T-helper 9 cell (primary cell): ENCODE measurements at places on chromosomes 12 and 14.

GRCh38 chr14:88630565-88630964 is 67.7 kb downstream of the ZC3H14 start:
- DNase-seq, result no peak

DNA sequence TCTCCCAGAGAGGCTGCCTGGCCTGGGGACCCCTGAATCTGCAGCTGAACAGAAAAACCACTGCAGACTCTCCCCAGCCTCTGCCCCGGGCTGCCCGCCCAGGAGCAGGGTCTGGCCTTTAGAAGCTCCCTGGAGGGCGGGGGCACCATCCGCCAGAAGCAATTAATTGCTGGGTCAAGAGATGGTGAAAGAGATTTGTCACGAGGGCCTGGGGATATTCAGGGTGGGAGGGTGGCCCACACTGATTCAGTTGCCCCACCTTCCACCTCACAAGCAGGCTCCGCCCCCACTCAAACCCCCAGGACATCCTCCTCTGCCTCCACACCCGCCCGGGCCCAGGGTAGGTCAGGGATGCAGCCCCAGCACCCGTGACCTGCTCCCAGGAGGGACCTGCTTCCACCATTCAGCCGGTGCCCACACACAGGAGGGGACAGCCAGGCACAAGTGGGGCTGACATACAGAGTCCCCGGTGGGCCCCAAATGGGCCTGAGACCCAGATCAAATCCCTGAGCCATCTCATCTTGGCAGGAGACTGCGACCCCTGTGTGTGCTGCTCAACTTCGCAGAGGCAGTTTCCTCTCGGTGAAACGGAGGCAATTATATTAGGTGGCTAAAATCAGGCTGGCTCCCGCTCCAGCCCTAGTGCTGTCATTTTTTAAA is 23.0 kb downstream of the NCOR2 start:
- no peak for DNase-seq

DNA sequence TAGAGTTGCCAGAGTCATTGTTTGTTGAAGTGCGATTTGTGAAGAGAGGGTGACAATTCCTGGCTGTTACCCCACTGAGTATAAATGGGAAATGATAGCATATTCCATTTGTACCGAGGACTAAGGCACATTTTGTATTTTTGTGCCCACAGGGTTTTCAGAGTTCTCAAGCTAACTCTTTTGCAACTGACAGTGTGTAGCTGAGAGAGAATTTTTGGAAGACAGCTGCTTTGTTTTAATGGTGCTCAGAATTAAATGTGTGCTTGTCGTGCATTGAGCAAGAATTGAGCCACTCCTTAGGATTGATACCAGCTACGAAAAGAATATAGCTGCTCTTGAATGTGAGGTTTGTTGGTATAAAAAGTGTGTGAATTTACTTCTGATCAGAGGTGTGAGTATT is 21.7 kb downstream of the ANKRD13A start:
- no peak for DNase-seq

DNA sequence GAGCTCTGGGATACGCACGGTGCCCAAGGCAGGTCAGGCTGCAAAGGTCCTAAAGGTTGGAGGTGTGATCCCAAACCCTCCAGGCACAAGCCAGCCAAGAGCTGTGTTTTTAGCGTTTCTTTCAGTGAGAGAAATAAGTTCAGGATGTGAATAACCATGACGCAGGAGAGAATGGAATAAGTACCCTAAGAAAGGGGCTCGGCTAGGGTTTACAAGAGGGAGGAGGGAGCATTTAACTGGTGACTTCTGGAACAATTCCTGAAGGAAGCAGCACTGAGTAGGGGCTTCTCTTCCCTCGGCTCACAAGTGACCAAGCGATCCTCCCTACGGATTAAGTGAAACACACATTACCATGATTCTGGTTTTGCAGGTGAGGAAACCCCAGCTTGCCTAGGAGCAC is 29.4 kb downstream of the SSH1 start:
- DNase-seq, result no peak

GRCh38 chr14:29007990-29008389 is 241.4 kb downstream of the FOXG1 start:
- DNase-seq, result no peak

GRCh38 chr14:33742166-33742565 is 208.7 kb downstream of the EGLN3 start:
- DNase-seq, result no peak

DNA sequence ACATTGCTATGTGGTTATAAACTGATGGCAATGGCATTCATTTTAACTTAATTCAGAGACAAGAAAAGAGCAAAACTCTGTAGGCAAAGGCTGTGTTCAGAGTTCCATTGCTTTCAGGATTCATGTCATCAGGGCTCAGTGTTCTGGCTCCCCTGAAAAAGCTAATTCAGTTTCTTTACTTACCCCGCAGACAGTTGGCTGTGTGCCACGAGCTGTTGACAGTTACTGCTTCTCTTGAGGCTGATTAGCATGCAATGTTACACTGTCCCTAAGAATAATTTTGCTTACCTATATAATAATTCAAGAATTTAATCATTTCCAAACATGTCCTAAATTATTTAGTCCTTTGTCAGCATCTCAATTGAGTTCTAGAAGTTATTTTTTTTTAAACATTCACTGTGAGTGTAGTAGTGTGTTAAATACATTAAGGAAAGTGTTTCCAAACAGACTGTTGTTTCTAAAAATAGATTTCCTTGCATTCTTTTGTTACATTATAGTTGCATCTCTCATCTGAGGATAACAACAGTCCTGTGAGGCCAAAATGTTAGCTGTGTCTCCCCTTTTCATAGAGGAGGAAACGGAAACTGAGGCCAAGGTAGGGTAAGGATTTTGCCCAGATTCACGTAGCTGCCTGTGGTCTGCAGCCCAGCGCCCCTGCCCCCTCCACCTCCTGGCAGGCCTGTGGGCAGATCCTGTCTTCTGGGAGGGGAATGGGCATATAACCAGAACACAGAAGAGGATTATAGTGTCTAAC is 98.6 kb downstream of the PELI2 start:
- no peak for DNase-seq

- DNase-seq, result no peak
Measured at GRCh38 chr12:53115112-53115890, 12.0 kb downstream of the SOAT2 start.

- DNase-seq, result no peak
Measured at GRCh38 chr12:94831081-94831751, 172.3 kb downstream of the NDUFA12 start.

- DNase-seq, result no peak
Measured at GRCh38 chr12:72295101-72295500, 22.9 kb downstream of the TRHDE start.

- DNase-seq, result no peak
Measured at GRCh38 chr14:101253948-101254347, 307.3 kb upstream of the DIO3 start.

- DNase-seq, result no peak
Measured at GRCh38 chr12:113619202-113619601, 147.5 kb upstream of the LHX5 start.

DNA sequence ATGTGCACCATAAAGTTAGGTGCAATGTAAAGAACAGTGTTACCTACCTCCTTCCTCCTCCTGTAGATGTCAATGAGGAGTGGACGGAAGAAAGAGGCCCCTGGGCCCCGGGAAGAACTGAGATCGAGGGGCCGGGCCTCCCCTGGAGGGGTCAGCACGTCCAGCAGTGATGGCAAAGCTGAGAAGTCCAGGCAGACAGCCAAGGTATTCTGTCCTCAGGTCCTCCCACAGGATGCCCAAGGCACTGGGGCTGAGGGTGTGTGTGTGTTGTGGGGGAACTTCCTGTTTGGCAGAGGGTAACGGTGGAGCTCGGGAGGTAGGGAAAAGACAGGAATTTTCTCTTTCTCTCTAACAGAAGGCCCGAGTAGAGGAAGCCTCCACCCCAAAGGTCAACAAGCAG is 6.4 kb downstream of the ATN1 start:
- DNase-seq, result no peak

GRCh38 chr12:62660756-62661155 is 194.1 kb downstream of the MON2 start:
- DNase-seq, result no peak

DNA sequence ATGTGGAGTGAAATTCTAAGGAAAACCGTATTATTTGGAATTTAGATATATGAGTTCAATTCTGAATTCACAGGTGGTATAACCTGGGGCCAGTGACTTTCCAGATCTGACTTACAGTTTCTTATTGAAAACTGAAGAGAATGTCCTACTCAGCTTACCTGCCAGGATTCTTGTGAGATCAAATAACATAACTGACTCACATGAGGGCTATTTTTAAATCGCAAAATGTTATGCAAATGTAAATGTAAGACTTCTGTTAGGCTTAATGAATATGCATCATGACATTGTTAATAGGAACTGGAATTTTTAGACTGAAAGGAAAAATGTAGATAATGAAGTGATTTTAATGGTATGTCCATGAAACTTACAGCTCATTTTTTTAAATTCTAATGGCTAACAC is 1142.1 kb downstream of the FLRT2 start:
- no peak for DNase-seq

DNA sequence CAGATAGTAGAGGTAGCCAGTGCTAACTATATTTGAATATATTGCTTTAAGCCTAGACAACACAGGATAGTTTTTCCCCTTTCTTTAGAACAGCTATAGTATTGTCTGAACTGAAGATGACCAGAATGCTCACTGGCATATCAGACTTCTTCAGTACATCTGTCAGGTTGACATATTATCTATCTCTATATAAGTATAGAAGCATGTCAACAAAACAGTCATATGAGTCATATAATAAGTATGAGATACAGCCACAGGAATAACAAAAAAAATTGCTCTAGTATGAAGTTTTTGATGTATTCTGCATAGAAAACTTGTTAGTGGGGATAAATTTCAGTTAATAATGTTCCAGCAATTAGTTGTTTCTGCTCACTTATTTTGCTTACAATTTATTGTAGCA is 767.7 kb downstream of the LRFN5 start:
- no peak for DNase-seq

DNA sequence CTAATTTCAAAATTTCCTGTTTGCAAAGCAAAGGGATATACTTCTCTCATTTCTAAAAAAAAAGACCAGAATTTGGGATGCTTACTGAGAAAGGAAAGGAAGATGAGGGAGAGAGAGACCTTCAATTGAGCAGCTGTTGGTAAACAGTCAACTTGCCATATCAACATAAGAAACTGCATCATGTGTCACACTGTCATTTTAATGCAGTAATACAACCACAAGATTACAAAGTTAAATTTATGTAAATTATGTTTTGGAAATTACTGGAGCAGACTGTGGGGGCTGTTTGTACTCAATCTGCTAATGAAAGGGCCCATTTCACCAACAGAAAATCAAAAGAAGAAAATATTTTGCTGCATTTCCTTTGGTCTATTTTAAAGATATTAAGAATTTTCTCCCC is 370.4 kb upstream of the TMPO start:
- no peak for DNase-seq

- no peak for DNase-seq
Measured at GRCh38 chr14:101557811-101558738, 3.2 kb upstream of the DIO3 start.

- no peak for DNase-seq
Measured at GRCh38 chr12:6708960-6709394, 8.4 kb upstream of the PIANP start.

GRCh38 chr14:92719890-92720323 is 28.5 kb downstream of the LGMN start:
- no peak for DNase-seq

DNA sequence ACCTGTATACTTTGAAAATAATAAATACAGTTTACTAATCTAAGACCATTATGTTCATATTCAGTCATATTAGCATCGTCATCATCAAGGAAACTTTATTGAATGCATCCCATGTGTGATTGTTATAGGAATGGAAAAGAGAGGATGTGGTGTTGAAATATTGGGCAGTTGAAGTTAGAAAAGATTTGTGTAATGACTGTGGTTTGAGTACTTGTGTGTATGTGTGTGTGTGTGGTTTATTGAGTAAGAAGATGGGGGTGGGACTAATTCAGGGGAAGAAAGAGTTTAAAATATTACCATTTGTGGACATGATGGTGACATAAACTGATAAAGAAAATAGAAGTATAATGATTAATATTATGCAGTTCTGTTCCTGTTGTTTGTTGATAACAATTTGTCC is 238.7 kb upstream of the SEL1L start:
- no peak for DNase-seq

- DNase-seq, result no peak
Measured at GRCh38 chr12:11949738-11950411, 120.9 kb upstream of the BCL2L14 start.
